ENCODE measurements at places on chromosomes 1 and 21.
A peak's percentile ranks its signal among the peaks of the same experiment; 100 is the strongest.

- peaks cover 59% of the 10 kb centered on the region for H3K27me3 ChIP-seq
- DNase-seq: no peak
- no peaks in the 10 kb centered on the region for H3K4me1 ChIP-seq
- H3K4me3 ChIP-seq: no peak overlapping the region
These were observed 21.9 kb downstream of the UBASH3A start for GRCh38 chr21:42425591-42425990.

GRCh38 chr1:112144733-112145426 is 155.4 kb upstream of the KCND3 start:
- no peak overlapping the region for H3K27ac ChIP-seq
- H3K4me3 ChIP-seq: no peak overlapping the region
- no peak for DNase-seq
- no peaks in the 10 kb centered on the region for H3K4me1 ChIP-seq
- no peaks in the 10 kb centered on the region for H3K36me3 ChIP-seq
- H3K27me3 ChIP-seq: peaks cover 48% of the 10 kb centered on the region

- H3K27ac ChIP-seq: no peak overlapping the region
- H3K27me3 ChIP-seq: no peaks in the 10 kb centered on the region
- no peak for DNase-seq
- H3K36me3 ChIP-seq: peaks cover 3% of the 10 kb centered on the region
These were observed 45.3 kb downstream of the PGM1 start for GRCh38 chr1:63638471-63638870.

GRCh38 chr1:64505944-64506655 is 36.2 kb downstream of the CACHD1 start:
- H3K27ac ChIP-seq: no peak overlapping the region
- H3K27me3 ChIP-seq: no peaks in the 10 kb centered on the region
- no peak for DNase-seq
- peak overlapping the region; percentile 21 for H3K4me3 ChIP-seq
- no peaks in the 10 kb centered on the region for H3K36me3 ChIP-seq

DNA sequence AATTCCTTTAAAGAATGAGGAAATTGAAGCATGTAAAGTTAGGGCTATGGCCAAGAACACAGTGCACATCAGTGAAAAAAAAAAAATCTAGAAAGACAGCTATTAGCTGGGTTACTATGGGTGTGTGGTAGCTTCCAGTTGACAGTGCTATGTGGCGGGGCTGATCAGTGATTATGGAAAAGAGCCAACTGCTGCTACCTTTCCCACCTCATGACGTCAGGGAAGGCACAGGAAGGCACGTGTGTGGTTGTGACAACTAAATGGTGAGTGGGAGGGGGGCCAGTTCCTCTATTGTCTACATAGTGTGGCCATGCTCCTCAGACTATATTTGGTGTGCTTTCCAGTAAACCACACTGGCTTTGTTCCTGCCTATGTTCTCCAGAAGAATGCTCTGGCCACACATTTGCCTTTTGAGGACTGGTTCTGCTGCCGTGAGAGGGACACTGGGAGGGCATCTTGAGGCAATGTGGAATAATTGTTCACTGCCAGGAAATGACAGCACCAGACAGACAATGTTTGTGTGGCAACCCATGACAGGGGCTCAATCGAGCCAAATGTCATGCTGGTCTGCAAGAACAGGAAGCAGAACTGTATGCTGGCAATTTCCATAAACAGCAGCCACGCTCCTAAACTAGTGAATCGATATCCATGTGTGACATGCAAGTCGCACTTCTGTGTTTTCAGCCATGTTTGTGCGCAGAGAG is 3.0 kb upstream of the SDE2 start:
- no peaks in the 10 kb centered on the region for H3K27me3 ChIP-seq
- H3K27ac ChIP-seq: no peak overlapping the region
- H3K36me3 ChIP-seq: no peaks in the 10 kb centered on the region
- peaks cover 22% of the 10 kb centered on the region for H3K4me1 ChIP-seq

DNA sequence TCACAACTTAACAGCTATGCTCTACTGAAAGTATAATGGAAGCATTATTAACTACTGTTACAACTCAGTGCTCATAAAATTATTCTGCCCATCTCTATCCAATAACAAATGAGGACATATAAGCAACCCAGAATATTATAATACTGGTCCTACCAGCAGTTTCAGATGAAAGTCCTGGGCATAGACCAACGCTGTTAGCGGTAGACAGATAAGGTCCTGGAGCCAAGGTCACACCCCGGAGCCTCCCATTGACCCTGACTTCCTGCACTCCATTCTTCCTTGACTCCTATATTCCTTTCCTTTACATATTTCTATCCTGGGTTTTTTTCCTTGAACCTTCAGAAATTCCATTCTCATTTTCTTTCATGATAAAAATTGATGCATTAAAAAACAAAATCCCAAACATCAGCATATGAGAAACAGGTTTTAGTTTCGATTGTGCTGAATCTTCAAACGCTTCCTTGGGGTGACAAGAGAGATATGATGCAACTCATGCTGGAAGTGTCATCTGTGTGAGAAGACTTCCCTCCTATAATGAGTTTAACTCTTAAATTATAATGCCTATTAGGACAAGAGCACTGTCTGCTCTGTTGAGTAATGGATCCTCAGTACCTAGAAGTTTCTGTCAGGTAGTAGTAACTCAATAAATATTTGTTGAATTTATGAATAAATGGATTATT is 831.1 kb downstream of the LRRIQ3 start:
- no peak overlapping the region for H3K27ac ChIP-seq
- no peaks in the 10 kb centered on the region for H3K4me1 ChIP-seq
- no peaks in the 10 kb centered on the region for H3K36me3 ChIP-seq
- H3K4me3 ChIP-seq: no peak overlapping the region

DNA sequence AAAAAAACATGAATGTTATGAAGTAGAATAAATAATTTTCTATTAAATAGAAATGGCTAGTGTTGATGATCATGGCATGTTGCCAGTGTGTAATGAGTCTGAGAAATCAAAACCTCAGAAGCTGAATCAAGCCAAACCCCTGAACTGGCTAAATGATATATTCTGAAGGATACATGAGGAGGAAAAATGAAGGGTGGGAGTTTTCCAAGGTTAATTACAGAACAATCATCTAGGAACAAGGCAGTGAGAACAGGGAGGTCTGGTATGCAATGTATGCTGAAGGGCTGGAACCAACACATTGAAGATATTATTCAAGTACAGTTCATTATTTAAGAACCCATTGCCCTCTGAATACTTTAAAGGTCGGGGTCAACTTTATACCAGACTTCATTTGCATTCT is 309.1 kb upstream of the NRIP1 start:
- no peaks in the 10 kb centered on the region for H3K27me3 ChIP-seq
- H3K36me3 ChIP-seq: no peaks in the 10 kb centered on the region
- H3K4me1 ChIP-seq: no peaks in the 10 kb centered on the region
- H3K4me3 ChIP-seq: no peak overlapping the region

- no peak overlapping the region for H3K4me3 ChIP-seq
- DNase-seq: no peak
- no peak overlapping the region for H3K27ac ChIP-seq
- peaks cover 6% of the 10 kb centered on the region for H3K36me3 ChIP-seq
- peaks cover 95% of the 10 kb centered on the region for H3K4me1 ChIP-seq
These were observed 6.0 kb downstream of the TENT5B start for GRCh38 chr1:27006683-27007082.

- no peaks in the 10 kb centered on the region for H3K4me1 ChIP-seq
- no peak overlapping the region for H3K27ac ChIP-seq
- no peak for DNase-seq
- H3K4me3 ChIP-seq: no peak overlapping the region
- no peaks in the 10 kb centered on the region for H3K36me3 ChIP-seq
These were observed 20.8 kb downstream of the FAAP20 start for GRCh38 chr1:2173546-2174347.

DNA sequence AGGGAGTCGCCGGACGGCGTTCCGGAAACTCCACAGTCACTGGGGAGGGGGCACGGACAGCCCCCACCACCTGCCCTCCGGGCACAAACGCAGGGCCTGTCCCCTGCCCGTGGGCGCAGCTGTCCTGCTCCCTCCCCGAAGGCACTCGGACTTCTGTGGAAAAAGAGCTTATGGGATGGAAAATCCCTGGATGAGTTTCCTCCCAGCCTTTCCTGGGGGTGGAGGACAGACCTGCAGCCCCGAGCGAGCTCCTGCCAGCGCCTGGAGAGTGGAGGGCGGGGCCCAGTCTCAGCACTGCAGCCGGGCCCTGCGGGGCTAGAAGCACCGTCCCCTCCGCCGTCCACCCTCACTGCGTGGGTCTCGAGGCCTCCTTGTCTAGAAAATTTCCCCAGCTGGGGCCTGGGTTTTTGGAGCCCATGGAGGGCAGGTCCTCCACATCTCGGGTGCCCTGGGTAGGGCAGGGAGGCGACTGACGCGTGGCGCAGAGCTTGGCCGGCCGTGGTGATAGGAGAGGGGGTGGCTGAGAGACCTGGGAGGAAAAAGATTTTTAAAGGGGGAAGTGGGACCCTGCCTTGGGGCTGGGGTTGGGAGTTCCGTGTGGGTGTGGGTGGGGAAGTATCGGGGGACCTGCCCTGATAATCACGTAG is 6.4 kb upstream of the COL6A1 start:
- peak overlapping the region; percentile 93 for H3K27ac ChIP-seq
- H3K27me3 ChIP-seq: no peaks in the 10 kb centered on the region
- no peaks in the 10 kb centered on the region for H3K36me3 ChIP-seq
- H3K4me3 ChIP-seq: peak overlapping the region; percentile 47
- DNase-seq: peak; percentile 10
- H3K4me1 ChIP-seq: peaks cover 23% of the 10 kb centered on the region

- no peak for DNase-seq
- H3K4me1 ChIP-seq: peaks cover 25% of the 10 kb centered on the region
- no peaks in the 10 kb centered on the region for H3K27me3 ChIP-seq
- H3K4me3 ChIP-seq: no peak overlapping the region
These were observed 3.5 kb downstream of the KISS1 start for GRCh38 chr1:204192589-204193352.

DNA sequence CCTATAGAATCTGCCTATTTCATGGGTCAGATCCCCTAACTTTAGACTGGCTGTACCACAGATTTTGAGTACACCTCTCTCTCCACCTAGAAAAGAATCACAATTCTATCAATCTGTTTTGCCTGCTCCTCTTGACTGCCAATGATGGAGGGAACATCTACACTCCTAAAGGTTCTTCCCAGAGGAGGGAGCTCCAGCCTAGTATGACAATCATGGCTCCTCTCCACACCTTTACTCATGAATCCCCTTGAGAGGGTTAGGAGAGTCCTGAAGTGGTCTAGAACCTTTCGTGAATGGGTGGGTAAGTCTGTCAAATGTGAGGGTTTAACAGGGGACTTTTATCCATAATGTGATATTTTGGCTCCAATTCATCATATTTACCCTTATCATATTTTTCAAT is 48.0 kb downstream of the DNAI4 start:
- DNase-seq: no peak
- H3K4me1 ChIP-seq: no peaks in the 10 kb centered on the region

- no peaks in the 10 kb centered on the region for H3K4me1 ChIP-seq
- no peak for DNase-seq
- H3K27ac ChIP-seq: no peak within 1 kb of the TSS
- no peak within 1 kb of the TSS for H3K4me3 ChIP-seq
- H3K27me3 ChIP-seq: peaks cover 37% of the 10 kb centered on the region
- no peaks in the 10 kb centered on the region for H3K36me3 ChIP-seq
These were observed at the start of gene KPRP for GRCh38 chr1:152757747-152758146. TSS of gene KPRP (plus strand) at chr1:152758025. CDS start at chr1:152759589, 1,564 bp downstream.

DNA sequence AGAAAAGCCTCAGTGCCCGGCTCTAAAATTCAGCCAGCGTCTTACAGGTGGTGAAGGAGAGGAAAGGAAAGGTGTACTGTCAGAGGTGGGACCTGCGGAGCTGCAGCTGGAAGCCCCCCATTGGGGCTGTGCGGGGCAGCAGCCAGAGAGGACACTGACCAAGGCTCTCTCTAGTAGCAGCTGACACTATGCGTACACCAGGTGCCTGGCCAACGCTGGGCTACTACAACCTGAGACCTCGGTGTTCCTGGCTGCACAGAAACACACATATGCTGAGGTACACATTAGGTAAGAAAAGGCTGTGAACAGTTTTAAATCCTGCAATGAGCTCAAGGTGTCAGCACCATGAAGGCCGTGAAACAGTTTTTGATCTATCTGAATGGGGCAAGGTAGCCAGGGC is 55.5 kb upstream of the EDN2 start:
- DNase-seq: no peak
- H3K4me1 ChIP-seq: peaks cover 10% of the 10 kb centered on the region
- H3K36me3 ChIP-seq: no peaks in the 10 kb centered on the region
- H3K27ac ChIP-seq: no peak overlapping the region
- H3K27me3 ChIP-seq: no peaks in the 10 kb centered on the region

DNA sequence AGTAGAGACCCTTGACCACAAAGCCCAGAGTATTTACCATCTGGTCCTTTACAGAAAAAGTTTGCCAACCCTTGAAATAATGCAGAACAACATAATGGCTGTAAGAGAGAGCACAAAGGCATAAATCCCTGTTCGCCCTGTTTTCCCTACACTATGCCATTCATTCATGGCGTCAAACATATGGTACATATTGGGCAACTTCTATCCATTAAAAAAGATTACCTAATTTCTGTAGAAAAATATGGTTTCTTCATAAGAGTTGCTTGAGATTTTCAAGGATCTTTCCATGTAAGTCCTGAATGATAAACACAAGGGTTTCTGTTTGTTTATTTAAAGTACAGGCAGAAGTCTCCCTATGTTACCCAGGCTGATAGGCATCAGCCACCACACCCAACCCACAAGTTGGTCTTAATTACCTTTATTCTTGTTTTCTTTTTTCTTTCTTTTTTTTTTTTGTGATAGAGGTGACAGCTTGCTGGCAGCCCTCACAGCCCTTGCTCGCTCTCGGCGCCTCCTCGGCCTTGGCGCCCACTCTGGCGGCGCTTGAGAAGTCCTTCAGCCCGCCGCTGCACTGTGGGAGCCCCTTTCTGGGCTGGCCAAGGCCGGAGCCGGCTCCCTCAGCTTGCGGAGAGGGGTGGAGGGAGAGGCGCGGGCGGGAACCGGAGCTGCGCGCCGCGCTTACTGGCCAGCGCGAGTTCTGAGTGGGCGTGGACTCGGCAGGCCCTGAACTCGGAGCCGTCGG is 68.3 kb upstream of the NR5A2 start:
- H3K36me3 ChIP-seq: no peaks in the 10 kb centered on the region
- no peaks in the 10 kb centered on the region for H3K27me3 ChIP-seq
- H3K4me1 ChIP-seq: no peaks in the 10 kb centered on the region
- no peak for DNase-seq
- H3K4me3 ChIP-seq: no peak overlapping the region

DNA sequence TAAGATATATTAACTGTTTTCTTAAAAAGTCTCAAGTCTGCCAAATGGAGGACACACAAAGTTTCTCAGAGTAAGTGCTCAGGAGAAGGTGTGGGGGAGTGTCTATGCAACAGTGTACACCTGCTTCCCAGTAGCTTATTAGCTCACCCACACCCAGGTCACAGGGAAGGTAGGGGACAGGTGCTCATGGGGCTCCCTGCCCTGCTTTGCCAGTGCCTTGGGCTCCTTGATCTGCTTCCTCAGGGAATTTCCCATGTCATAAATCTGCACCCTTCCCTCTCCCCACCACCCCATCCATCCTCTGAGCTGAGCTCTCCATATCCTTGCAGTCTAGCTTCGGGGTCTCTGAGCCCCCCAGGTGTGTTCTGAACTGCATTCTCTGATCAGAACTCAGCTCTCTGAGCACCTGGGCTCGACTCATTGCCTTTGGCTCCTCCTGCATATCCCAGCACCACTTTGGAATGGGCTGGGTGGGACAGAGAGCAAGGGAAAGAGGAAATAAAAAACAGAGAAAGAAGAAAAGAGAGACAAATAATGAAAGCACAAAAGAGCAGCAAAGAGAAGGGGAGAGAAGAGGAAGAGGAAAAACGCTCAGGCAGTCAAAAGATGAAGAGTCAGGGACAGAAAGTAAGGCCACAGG is 87.0 kb upstream of the ATP1B1 start:
- no peak for DNase-seq
- no peak overlapping the region for H3K27ac ChIP-seq
- no peaks in the 10 kb centered on the region for H3K27me3 ChIP-seq
- H3K4me3 ChIP-seq: no peak overlapping the region
- H3K36me3 ChIP-seq: no peaks in the 10 kb centered on the region

GRCh38 chr1:27445177-27445936 is 44.6 kb downstream of the WASF2 start:
- no peaks in the 10 kb centered on the region for H3K36me3 ChIP-seq
- H3K27ac ChIP-seq: no peak overlapping the region
- no peak for DNase-seq
